ENCODE measurements at places on chromosomes 5 and 9.

- no peak for DNase-seq
Measured at GRCh38 chr9:110602281-110602680, 22.7 kb upstream of the SVEP1 start.

DNA sequence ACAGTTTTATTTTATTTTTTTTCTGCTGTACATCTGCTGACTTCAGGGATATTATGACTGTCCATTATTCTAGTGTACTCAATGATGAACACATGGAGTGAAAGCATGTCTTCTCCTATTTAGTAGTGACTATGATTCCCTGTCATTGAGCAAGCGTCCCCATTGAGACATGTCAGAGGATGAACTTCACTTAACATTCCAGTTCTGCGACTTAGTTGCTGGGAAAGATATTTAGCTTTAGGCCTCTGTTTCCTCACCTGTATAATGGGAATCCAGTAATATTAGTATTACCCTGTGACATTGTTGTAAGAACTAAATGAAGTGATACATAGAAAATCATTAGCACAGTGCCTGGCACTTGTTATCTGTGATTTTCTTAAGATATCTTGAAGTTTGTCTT is 144.8 kb upstream of the DHFR start:
- DNase-seq, result no peak

GRCh38 chr5:134550271-134551214 is 25.1 kb downstream of the JADE2 start:
- DNase-seq, result no peak

DNA sequence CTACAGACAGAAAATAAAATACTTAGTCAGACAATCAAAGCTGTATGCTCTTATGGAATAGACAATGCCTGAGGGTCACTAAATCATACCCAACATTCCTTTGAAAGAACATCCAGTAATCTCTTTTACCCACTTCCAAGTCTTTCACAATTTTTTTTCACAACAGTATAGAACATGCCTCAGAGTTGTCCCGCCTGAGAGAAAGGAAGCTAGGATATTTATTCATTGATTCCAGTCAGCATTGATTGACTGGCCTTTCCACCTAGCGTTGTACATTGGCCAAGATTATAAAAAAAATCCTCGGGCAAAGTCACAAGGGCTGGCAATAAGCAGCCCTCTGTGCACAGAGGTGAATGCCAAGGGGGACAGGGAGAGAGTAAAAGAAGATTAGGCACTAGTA is 318.1 kb upstream of the PIK3R1 start:
- no peak for DNase-seq

GRCh38 chr9:5191985-5192384 is 6.5 kb upstream of the INSL6 start:
- no peak for DNase-seq

GRCh38 chr5:74945561-74946165 is 79.5 kb upstream of the FAM169A start:
- no peak for DNase-seq

GRCh38 chr5:135877570-135878155 is 18.0 kb downstream of the IL9 start:
- DNase-seq, result no peak

DNA sequence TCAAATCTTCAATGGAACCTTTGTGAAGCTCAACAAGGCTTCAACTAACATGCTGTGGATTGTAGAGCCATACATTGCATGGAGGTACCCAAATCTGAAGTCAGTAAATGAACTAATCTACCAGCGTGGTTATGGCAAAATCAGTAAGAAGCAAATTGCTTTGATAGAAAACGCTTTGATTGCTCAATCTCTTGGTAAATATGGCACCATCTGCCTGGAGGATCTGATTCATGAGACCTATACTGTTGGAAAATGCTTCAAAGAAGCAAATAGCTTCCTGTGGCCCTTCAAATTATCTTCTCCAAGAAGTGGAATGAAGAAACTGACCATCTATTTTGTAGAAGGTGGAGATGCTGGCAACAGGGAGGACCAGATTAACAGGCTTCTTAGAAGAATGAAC is 54.7 kb upstream of the TTC39B start:
- no peak for DNase-seq

- no peak for DNase-seq
Measured at GRCh38 chr5:160237571-160238093, 8.3 kb downstream of the FABP6 start.

- DNase-seq, result no peak
Measured at GRCh38 chr5:95110118-95110517, 174.8 kb downstream of the MCTP1 start.

DNA sequence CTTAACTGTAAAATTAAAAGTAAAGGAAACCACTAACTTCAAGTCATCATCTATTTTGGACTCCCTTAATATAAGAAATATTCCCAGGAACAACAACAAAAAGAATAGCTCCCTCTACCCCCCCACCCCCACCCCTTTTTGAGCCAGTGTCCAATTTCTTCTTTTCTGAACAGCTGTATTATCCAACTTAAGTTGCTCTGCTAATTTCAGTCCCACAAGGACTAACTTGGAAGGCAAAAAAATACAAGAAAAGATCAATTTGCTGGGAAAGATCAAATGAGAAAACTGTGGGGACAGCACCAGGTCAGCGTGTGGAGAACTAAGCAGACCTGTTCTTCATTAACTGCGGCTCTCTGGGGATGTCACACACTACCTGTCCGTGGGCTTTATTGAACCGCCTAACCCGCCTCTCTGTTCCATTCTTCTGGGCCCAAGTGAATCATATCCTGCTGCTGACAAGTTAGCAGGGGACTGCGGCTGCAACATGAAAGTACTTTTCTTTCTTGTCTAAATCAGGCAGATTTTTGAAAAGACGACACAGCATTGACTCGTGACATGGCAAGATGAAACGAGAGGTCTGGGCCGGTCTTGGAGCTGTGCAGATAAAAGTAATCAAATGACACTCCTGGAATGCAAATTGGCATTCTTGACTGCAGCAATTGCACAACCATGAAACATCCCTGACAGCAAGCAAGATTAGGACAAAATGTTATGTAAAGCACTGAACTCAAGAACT is 2.7 kb downstream of the BNC2 start:
- no peak for DNase-seq

DNA sequence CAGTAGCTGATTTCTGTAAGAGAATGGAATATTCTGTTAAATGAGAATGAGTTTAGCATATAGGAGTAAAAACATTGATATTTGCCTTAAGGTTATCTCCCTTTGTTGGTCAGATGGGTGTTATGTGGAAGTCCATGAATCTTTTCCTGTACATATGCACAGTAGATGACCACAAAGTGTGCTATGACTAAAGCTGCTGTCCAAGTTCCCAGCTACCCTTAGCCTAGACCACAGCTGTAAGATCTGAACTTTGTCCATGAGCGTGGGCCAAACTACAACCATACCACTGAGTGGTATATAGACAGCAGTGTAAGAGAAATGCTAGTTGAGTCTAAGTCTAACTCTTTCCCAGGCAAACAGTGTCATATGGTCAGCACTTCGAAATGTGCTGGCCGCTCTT is 48.8 kb downstream of the CD180 start:
- DNase-seq, result no peak

- no peak for DNase-seq
Measured at GRCh38 chr9:134213881-134214341, 49.5 kb upstream of the RNU6ATAC start.

DNA sequence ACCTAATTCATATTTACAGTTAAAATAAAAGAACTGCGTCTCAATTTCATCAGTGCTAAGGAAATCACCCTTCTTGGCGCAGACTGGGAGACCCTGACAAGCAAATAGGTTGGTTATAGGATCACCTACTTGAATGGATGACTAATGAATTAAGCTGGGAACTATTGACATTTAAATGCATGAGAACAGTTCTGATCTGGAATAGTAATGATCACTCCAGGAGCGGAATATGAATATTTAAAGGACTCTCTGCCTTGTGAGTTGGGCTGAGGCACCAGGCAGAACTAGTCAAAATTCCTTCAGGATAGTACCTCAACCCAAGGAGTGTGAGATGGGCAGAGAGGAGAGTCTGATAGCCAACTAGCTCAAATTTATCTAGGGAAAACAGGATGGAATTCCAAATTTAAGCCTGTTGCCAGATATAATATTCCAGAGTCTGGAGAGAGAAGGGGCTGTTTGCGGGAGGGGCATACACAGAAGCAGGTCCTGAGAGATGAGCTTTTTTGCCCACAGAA is 364.4 kb downstream of the CSNK1G3 start:
- no peak for DNase-seq
